ENCODE measurements at places on chromosomes 11 and 22.

DNA sequence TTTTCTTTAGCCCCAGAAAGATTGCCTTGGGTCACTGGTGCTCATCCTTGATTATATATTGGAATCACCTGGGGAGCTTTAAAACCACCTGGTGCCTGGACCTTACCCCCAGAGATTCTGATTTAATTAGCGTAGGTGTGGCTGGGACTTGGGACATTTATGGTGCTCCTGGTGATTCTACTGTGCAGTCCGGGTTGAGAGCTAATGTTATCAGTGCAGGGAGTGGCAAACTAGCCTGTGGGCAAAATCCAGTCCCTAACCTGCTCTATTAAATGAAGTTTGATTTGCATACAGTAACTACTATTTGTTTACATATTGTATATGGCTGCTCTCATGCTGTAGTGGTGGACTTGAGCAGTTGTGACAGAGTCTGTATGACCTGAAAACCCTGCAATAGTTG, 134.0 kb upstream of the SORL1-AS1 start:
- no peak for DNase-seq

DNA sequence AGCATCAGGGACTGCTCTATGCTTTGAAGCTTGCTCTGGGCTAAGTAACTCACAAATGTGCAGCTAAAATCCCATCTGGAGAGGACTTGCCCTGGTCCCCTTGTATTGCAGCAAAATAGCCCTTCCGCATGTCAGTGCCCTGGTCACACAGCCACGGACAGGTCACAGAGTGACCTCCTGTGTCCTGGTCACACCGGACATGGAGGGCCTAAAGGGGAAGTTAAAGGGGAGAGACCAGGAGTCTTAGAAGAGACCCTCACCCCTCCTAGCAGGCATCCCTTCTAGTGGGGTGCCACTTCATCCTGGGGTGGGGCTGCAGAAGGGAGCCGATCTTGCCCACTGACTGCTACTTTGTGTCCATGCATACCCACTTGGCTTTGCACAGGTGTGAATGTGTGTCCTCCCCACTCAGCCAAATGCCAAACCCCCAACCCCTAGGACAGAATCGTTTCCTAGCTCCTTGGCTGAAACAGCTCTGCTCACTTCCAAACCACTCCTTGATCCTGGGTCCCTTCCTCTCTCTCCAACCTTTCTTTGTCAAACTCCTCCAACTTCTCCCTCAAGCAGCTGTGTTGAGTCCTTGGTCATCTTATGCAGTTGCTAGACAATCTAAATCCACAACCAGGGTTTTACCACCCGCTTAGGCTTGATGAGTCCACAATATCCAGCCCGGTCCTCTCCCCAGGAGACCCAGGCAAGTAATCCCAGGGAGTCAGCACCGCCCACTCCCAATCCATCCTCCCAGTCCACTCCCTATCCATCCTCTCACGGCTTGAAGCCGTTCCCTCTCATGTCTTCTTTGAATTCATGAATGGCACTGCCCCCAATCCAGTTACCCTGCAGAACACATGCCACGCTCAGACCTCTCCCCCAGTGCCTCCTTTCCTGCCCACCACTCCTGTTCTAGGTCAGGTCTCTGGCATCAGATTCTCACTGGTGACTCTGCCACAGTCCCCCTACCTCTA, 3.3 kb upstream of the FXYD6 start:
- DNase-seq: no peak

GRCh38 chr11:102596578-102596977, 28.6 kb downstream of the MMP20 start:
- no peak for DNase-seq

GRCh38 chr11:46347637-46348311, 511 bp downstream of the DGKZ start:
- DNase-seq: no peak

DNA sequence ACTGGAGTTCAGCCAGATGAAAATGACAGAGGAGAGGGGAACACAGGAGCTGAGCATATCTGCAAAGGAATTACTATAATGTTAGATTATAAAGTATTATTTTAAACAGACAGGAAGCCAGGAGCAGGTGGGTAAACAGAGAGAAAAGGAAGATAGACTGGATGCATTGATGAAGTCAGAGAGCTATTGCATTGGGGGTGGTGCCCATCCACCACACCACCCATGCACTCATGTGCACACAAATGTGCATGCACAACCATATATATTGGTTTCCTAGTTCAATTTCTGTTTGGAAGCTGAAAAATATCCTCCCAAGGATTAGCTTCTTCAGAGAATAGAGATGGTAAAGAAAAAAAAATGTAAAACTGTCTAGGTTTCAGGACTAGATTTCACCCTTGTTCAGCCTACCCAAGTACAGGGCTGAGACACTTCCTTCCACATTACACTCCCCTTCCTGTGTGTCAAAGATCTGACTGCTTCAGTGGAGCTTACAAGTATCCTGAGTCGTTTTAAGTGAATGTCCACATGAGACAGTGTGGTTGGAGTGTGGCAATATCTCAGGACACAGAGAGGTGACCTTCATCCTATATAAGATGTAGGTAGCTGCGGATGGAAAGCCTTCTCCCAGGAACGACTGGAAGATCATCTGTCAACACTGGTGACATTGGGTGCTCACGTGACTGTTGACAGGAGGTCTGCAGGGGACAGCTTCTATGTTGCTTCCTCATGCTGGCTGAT, 12.2 kb upstream of the SMPD1 start:
- DNase-seq: no peak

DNA sequence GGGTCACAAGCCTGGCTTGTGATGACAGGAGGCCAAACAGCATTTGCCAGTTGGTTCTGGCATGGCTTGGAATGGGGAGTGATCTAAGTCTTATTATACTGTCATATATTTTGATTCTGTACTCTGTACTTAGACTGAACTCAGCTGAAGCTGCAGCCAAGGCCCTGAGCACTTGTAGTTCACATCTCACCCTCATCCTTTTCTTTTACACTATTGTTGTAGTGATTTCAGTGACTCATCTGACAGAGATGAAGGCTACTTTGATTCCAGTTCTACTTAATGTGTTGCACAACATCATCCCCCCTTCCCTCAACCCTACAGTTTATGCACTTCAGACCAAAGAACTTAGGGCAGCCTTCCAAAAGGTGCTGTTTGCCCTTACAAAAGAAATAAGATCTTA, 843 bp downstream of the OR56B1 start:
- peak; percentile 22 for DNase-seq

- DNase-seq: no peak
Measured at GRCh38 chr11:121067453-121067852, 33.6 kb upstream of the TECTA start.

DNA sequence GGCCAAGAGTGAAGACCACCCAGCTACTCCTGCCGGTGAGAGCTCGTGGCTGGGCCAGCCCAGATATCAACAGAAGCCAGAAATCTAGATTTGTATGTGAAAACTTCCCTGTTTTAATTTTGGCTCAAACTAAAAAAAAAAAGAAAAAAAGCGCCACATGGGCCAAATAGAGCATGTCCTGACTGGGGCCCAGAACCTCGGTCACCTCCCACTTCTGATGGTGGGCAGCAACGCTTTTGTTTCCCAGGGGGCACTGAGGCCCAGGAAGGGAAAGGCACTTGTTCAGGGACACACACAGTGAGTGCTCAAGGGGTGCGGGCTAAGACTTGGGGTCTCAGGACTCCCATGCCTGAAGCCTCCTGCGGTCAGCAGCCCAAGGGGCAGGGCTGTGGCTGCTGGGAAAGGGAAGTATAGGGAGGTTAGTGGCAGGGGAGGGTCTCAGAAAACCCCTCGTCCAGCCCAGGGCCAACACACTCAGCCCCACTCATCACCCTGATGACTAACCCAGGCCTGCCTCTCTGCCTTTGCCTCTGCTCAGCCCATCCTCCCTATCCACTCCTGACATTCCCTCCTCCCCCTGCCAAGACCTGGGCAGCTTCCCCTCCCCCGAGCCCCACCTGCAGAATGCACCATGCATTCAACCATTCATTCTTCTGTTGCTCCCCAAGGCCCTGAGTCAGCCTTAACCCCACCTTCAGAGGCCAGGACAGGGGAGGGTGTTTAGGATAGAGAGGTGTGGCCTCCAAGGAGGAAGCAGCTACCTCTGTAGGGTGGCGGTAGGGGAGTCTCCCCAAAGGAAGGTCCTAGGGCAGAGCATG, 30.0 kb upstream of the TCF20 start:
- DNase-seq: no peak

DNA sequence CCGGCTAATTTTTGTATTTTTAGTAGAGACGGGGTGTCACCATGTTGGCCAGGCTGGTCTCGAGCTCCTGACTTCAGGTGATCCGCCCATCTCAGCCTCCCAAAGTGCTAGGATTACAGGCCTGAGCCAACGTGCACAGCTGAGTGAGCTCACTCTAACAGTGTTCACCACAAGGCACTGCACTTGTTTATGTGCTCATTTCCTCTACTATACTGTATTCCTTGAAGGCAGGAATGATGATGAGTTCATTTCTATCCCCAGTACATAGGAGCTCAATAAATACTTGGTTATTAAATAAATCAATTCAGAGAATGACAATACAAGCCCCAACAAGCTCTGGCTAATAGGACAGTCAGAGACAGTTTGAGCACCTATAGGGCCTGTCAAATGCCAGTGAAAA, 29.1 kb downstream of the ALG8 start:
- DNase-seq: no peak

- DNase-seq: no peak
Measured at GRCh38 chr11:125925247-125925740, 20.6 kb upstream of the VSIG10L2 start.

DNA sequence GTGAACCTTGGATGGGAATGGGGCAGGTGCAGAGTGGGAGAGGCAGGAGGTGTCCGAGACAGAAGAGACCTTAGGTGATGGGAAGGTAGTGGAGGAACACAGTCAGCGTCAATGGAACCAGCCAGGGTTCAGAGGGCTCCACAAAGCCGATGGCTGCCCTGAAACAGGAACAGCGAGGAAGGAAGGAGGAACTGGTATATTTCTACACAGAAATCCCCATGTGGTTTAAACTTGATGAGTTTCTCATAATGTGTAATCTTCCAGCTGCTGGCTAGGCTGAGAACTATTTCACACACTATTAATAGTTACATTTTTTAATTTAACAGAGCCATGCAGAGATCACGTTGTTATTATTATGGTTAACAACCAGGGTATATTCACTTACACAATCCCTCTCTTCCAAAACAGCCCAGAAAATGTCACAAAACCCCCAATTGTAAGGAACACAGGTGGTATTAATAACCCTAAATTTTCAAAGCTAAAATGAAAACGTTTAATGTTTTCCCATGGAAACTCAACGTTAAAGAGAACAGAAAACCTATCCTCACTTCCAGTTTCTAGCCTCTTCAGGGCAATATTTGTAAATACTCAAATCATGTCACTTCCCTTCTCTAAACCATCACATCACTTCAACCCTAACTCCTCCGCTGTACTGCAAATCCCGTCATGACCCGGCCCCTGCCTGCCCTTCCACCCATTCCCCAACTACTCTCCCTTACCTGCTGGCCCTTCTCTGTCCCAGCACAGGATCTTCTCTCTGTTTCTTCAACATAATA, 74.5 kb upstream of the ARFGAP3 start:
- DNase-seq: peak; percentile 60

GRCh38 chr22:48742191-48742555, 1085.5 kb downstream of the BRD1 start:
- DNase-seq: no peak

DNA sequence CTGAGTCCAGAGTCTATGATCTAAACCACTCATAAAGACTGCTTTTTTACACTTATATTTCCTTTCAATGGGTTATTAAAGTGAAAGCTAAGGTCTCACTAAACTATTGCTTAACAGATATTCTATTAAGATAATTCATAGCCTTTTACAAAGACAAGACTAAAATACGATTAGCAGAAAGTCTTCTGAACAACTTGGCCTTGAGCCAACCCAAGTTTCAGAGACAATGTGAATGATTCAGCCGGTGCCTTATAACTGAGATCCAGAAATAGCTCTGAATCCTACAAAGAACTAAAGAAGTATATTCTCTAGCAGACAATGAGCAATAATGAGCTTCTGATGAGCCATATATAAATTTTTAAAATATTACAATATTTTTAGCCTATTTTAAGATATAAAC, 41.5 kb upstream of the CARD18 start:
- peak; percentile 72 for DNase-seq
